ENCODE measurements at places on chromosomes 12 and 14.

GRCh38 chr12:109716512-109717389 lies 3.1 kb downstream of the FAM222A start:
- DNase-seq = no peak

DNA sequence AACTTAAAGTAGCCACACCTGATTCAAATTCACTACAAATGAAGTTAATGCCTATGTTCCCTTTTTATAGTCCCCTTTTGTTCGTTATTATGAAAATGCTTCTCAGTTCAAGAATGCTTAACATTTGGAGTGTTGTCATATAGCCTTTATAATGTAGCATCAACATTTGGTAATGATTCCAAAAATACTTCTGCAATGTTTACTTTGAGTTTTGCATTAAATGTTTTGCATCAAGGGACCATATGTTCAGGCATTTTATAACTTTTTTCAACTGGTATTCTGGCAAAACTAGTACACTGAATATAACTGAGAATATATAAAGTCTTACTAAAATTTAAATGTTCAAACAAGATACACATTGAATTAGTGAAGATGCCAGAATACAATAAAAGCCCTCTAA lies 209.6 kb upstream of the SLC16A7 start:
- DNase-seq = no peak

DNA sequence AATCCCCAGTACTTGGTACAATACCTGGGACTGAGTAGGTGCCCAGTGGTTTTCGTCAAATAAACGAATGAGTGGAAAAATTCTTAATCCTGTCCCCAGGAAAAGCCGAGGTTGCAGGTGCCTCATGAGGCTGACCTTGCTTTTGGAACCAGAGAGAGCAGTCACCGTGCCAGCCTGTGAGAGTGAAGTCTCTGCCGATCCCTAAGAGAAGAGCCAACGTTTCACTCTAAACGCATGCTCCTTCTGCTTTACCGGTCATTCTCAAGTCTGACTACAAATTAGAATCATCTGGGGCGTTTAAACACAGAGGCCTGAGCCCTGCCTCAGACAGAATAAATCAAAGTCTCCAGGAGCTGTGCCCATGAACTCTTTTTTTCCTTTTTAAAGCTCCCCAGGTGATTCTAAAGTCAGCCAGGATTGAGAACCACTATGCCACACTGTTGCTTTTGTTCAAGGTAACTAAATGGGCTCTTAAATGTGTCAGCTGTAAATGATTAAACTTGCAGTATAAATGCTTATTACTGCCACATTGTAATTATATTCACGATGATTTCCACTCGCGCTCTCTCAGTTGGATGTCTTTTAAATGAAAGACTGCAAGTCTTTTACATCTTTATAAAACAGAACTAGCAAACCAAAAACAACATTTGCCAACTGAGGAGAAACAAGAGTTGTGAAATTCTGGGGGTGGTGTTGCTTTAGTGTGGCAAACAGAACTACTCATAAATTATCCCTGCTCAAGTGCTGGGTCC lies 26.9 kb downstream of the TCP11L2 start:
- no peak for DNase-seq

DNA sequence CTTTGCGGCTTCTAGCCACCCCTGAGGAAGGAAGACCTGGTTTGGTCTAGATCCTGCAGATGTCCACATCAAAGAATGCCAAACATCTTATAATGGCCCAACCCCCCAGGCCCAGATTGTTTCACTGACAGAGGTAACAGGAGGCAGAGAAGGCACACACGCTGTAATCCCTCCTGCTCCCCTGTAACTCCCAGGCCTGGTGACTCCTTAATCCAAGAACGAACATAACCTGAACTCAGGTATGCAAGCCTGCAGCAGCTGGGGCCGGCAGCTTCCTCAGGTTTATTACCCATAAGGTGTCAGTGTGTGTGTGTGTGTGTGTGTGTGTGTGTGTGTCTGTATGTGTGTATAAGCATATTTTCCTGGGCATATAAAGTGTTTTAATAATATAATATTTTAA lies 52.7 kb downstream of the ERH start:
- DNase-seq = no peak

DNA sequence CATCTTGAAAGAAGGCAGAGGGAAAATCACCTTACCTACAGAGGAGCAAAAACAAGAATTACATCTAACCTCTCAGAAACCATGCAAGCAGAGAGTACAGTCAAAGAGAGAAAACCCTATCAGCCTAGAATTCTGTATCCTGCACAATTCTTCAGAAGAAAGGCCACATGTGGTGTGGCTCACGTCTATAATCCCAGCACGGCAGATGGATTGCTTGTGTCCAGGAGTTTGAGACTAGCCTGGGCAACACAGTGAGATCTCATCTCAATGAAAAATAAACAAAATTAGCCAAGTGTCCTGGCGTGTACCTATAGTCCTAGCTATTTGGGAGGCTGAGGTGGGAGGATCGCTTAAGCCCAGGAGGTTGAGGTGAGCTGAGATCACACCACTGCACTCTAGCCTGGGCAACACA lies 48.2 kb downstream of the ATF7 start:
- DNase-seq = no peak
